Mesothelial cell of epicardium (in vitro differentiated cells): ENCODE measurements at places on chromosomes 1 and 21. TPM values are rescaled to one million over a fixed set of nuclear protein-coding genes. Genes with fewer than 3 reads are reported as not detected.
A peak's percentile ranks its signal among the peaks of the same experiment; 100 is the strongest.

- no peaks in the 10 kb centered on the region for H3K27me3 ChIP-seq
- no peak for DNase-seq
- H3K36me3 ChIP-seq: no peaks in the 10 kb centered on the region
These were observed 27.2 kb upstream of the MGST3 start for GRCh38 chr1:165603810-165604209.

GRCh38 chr1:99675292-99675691, 29.4 kb downstream of the PALMD start:
- DNase-seq: no peak
- no peak overlapping the region for H3K4me3 ChIP-seq
- peaks cover 26% of the 10 kb centered on the region for H3K4me1 ChIP-seq
- H3K27ac ChIP-seq: no peak overlapping the region
- no peaks in the 10 kb centered on the region for H3K36me3 ChIP-seq

- H3K4me1 ChIP-seq: no peaks in the 10 kb centered on the region
- no peaks in the 10 kb centered on the region for H3K36me3 ChIP-seq
- H3K27ac ChIP-seq: no peak overlapping the region
- H3K4me3 ChIP-seq: no peak overlapping the region
- H3K27me3 ChIP-seq: peaks cover 18% of the 10 kb centered on the region
These were observed 116.2 kb downstream of the CENPF start for GRCh38 chr1:214719207-214719606.

DNA sequence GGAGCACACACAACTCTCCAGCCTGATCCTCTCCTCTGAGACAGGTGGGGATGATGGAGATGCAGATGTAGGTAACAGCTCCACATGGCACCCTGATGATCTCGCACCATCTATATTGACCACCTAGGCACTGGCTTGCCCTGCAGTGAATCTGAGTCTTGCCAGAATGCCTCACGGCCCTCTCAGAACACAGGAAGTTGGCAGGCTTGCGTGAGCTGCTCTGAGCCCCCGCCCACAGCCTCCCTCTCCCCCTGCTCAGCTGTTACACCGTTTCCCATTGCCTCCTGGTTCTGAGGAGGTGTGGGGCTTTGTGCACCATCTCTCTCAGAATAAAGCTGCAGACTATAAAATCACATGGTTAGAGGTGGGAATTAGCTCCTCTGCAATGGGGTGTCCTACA, 48.0 kb downstream of the URB2 start:
- H3K4me3 ChIP-seq: no peak overlapping the region
- no peaks in the 10 kb centered on the region for H3K27me3 ChIP-seq

DNA sequence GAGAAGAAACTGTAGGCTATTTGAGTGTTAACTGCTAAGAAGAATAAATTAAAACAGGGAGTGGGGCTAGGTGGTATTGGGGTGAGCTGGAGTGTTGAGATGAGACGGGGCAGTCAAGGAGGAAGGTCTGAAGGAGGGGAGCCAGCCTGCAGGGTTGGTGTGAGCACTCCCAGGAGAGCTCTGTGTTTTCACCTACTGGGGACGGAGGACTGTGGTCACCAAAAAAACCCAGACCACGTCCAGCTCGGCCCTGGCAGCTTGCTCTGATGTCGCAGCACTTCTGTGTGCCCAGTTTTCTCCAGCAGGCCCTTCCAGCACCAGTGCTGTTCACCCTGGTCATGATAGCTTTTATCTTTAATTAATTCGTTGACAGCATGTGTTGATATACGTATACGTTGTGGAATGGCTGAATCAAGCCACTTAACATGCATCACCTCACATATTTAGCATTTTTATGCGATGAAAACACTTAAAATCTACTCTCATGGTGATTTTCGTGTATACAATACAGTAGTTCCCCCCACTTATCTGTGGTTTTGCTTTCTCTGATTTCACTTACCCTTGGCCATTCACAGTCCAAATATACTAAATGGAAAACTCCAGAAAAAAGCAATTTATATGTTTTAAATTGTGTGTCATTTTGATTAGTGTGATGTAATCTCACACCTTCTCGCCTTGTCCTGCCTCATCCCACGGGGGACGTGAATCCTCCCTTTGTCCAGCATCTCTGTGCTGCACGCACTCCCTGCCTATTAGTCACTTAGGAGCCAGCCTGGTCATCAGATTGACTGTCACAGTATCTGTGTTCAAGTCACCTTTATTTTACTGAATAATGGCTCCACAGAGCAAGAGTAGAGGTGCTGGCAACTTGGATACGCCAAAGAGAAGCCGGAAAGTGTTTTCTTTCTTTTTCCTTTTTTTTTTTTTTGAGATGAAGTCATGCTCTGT, 12.3 kb downstream of the FAM3B start:
- no peaks in the 10 kb centered on the region for H3K36me3 ChIP-seq
- peaks cover 7% of the 10 kb centered on the region for H3K27me3 ChIP-seq
- no peak for DNase-seq
- H3K4me1 ChIP-seq: no peaks in the 10 kb centered on the region
- no peak overlapping the region for H3K27ac ChIP-seq
- H3K4me3 ChIP-seq: no peak overlapping the region

DNA sequence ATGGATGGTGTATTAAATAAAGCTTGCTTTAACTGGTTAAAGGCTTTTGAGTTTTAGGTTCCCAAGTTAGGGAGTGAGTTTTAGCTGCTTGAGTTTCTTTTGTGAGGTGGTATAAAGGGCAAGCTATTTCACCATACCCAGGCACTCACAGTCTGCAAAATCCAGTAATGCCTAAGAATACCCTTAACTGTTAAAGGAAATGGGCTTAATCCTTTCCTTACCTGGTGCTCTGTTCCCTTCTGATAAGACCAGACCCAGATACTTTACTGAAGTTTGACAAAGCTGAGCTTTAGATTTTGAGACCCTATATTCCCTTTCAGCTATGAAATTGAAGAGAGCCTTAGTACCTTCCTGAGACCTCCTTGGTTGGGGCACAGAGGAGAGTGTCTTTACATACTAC, 30.3 kb downstream of the MSTO1 start:
- H3K27ac ChIP-seq: no peak overlapping the region
- DNase-seq: no peak
- H3K4me1 ChIP-seq: peaks cover 6% of the 10 kb centered on the region
- no peaks in the 10 kb centered on the region for H3K27me3 ChIP-seq
- H3K36me3 ChIP-seq: peaks cover 13% of the 10 kb centered on the region

DNA sequence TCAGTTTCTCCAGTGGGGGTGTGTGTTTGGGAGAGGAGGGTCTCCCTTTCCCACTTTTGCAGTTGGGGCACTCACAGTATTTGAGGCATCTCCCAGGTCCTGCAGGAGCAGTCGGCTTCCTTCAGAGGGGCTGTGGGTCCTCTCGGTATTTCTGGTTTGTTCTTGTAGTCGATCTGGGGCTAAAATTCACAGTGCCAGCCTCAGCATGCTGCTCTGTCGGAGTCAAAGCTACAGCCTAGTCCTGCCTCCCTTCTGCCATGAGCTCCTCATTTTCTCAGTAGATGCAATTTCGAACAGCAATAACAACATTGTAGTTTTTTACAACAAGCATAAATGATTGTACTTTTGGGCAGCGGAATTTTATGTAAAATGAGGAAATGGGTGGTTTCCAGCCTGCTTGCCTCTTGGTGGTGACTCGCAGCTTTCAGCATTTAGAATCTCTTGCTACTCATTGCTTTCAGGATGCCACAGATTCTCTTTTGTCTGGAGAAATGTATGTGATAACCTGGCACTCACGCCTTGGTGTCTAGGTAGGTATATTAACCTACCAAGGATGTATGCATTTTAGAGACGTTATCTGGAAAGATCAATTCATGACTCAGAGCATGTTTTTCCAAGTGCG, 82.4 kb upstream of the C21orf91 start:
- H3K4me3 ChIP-seq: no peak overlapping the region
- peaks cover 6% of the 10 kb centered on the region for H3K36me3 ChIP-seq
- H3K27ac ChIP-seq: peak overlapping the region; percentile 62
- H3K27me3 ChIP-seq: no peaks in the 10 kb centered on the region

DNA sequence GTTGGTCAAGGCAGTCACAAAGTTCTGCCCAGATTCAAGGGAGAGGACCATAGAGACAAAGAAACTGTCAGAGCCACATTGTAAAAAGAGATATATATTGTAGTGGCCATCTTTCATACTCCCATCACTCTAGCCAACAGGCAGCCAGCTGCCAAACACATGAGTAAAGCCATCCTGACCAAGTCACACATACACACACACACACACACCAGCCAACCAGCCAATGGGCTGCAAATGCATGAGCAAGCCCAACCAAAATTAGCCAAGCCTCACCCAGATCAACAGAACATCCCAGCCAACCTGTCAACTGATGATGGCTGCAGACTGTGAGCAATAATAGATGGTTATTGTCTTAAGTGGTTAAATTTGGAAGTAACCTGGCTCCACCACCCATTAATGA, 120.7 kb downstream of the SEC16B start:
- H3K4me3 ChIP-seq: no peak overlapping the region
- H3K27ac ChIP-seq: no peak overlapping the region
- peaks cover 5% of the 10 kb centered on the region for H3K4me1 ChIP-seq
- DNase-seq: no peak
- H3K36me3 ChIP-seq: peaks cover 3% of the 10 kb centered on the region

DNA sequence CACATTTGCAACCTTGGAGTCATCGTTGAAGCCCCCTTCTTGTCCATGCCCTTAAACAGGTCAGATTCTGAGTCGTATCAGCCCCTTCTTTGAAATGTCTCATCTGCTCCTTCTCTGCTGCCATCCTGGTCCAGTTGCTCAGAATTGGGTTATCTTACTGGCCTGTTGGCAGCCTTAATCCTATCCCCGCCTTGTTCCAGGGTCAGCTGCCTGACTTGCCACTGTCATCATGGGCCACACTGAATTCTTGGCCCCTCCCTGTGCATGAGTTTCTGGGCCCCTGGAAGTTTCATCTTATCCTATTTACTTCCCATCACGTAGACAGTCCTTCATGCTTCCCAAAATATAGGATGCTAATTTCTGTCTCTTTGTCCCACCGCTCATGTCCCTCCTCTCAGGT, 23.7 kb downstream of the IRF2BP2 start:
- no peak overlapping the region for H3K27ac ChIP-seq
- DNase-seq: no peak
- no peaks in the 10 kb centered on the region for H3K27me3 ChIP-seq
- no peak overlapping the region for H3K4me3 ChIP-seq
- peaks cover 40% of the 10 kb centered on the region for H3K4me1 ChIP-seq

The LRRC53 gene
- total RNA-seq: not detected in 3 replicates

The C1orf115 gene
- total RNA-seq: 1.4 to 1.8 TPM (median 1.7 TPM) in 3 replicates
